ENCODE measurements at places on chromosomes 2 and 18.
A peak's percentile ranks its signal among the peaks of the same experiment; 100 is the strongest.

- DNase-seq = no peak
These were observed 7.8 kb upstream of the CCDC141 start for GRCh38 chr2:179057737-179058136.

DNA sequence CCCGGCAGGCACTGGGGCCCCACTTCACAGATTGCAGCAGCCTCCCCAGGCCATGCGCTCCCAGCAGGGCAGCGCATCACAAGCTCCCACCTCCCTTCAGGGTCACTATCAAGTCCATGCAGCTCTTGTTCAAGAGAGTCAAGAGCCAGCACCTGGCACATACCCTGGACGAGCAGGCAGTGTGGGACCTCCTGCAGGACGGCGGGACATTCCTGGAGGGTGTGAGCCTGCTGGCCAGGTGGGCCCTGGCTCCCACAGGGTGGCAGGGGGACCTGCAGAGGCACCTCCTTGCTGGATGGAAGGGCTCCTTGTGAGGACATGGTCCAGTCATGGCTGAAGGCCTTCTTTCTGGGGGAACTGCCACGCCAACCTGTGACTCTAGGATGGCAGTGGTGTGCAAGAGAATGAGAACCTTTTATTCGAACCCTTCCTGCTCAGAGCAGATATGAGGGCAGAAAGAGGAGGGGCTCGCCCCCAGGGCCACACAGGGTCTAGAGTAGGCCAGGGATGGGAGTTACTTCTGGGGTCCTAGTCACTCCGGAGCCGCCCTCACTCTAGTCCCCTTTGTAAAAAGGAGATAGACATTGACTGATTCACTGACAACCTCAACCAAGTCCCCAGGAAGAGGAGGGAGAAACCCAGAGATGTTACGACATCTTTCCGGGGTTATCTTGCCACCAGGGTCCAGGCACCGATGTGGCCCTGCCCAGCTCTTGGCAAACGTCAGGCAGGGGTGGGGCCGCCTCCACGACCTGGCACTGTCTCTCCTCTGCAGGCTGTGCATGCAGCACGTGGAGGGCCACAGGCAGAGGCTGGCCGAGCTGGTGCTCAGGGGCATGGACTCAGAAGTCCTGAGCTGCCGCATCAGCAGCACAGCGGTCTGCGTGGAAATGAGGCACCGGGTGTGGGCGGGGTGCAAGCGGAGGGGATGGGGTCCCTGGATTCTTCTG lies 31.3 kb downstream of the HJURP start:
- DNase-seq = no peak

GRCh38 chr2:42913280-42913878 lies 121.0 kb upstream of the HAAO start:
- DNase-seq = peak; percentile 65

DNA sequence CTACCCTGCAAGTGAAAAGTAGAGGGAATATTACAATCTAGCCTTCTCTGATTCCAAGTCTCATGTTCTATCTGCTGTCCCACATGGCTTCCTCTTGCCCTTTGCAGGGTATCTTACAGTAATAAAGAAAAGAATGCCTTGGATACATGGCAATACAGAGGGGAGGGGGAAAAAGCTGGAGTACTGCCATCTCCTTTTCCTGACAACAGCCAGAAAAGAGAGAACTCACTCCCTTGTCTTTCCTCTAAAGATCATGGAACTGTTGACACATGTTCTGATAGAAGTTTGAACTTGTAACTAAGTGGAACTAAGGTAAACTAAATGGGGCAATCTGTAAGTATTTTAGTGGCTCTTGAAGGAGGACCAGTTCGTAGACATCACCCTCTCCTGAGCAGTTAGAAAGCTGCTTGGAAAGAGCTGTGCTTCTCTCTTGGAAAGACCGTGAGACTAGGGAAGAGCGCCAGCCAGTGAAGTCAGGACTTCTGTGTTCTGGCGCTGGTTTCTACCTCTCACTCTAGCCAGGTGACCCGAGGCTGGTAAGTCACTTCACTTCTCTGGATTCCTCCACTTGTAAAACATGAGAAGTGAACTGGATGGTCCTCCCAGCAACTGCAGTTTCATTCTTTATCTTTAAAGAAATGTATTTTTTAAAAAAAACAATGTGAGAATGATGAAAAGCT lies 242.3 kb upstream of the FOSL2 start:
- DNase-seq = peak; percentile 33

- no peak for DNase-seq
These were observed 25.3 kb upstream of the SEMA4C start for GRCh38 chr2:96895032-96895745.

All from cardiac fibroblast (primary cell).